NB4 (cell line): ENCODE measurements at places on chromosomes 7 and 10.

DNA sequence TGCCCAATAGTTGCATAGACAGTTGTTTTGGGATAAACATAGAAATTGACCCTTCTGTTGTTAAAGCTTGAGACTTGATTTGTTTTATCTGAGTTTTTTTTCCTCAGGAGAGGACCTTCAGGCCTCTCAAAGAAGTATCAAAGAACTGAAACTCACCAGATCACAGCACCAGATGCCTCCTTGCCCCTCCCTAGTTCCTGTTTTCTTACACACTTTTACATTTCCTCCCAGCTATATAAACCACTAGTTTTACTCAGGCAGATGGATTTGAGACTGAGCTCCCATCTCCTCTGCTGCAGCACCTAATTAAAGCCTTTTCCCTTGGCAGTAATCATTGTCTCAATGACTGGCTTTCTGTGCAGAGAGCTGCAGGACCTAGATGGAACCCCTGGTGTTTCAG lies 150.6 kb upstream of the NRG3 start:
- DNase-seq: no peak

DNA sequence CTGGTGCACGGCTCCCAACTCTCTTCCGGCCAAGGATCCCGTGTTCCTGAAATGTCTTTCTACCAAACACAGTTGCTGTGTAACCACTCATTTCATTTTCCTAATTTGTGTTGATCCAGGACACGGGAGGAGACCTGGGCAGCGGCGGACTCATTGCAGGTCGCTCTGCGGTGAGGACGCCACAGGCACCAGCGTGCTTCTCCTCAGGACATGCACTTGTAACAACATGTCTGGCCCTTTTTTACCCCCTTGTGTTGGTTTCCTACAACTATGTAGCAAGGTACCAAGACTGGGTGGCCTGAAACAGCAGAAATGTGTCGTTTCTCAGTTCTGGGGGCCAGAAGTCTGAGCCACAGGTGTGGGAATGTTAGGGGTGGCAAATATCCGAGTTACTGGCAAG lies 18.2 kb downstream of the CALML5 start:
- DNase-seq: no peak

DNA sequence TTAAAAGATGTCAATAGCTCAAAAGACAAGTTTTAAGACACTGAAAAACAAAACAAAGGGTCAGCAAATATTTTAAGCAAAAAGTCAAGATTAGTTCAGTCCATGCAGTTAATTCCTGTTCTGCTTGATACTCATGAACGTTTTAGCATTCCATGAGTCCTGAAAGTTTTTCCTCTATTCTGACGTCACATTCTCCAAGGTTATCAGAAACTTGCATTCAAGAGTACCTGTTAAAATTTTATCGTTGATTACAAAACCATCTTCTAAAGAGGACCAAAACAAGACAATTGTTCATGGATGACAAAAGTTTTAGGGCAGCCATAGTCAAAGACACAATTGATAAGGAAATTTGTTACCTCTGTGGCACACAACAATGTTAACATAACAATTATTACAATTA lies 52.5 kb upstream of the VOPP1 start:
- DNase-seq: no peak

- DNase-seq: no peak
These were observed 45.5 kb downstream of the CLEC2L start for GRCh38 chr7:139568813-139569490.

- DNase-seq: no peak
These were observed 437.0 kb downstream of the SUGCT start for GRCh38 chr7:40571796-40572195.

GRCh38 chr7:151895631-151896031 lies 18.7 kb upstream of the PRKAG2 start:
- no peak for DNase-seq

- no peak for DNase-seq
These were observed 99.0 kb upstream of the PHF14 start for GRCh38 chr7:10874666-10875065.

- peak; percentile 57 for DNase-seq
These were observed 141.2 kb upstream of the ZNF716 start for GRCh38 chr7:57308631-57309408.

DNA sequence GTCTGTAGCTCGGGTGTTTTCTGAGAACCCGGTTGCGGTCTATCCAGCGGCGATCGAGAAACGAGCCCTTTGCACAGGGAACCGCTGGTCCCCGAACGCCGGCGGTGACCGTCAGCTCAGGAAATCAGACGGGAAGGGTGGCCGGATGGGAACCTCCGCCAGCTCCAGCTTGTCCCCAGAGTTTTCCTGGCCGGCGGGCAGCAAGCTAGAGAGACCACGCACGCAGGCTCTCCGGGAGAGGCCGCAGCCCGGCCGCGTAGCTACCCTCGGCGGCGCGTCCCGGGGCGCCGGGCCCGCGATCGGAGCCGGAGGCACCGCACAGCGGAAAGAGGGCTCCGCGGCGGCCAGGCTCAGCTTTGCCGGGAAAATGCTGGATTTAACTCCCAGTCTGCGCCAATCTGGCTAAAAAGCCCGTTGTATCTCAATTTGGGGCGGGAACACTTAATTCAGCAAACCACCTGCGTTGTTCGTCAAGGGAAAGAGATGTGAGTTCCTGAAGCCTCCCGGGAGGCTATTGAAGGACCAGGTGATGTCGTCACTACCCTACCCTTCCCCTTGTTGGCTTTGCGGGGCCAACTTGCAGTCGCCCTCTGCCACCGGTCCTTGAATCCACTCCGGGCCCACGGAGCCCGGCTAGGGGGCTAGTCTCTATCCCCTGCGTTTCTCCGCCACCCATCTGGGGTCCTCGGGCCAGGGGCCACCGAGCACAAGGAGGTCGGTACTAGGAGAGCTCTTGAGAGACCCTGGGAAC lies 859 bp upstream of the CH25H start:
- peak; percentile 43 for DNase-seq

DNA sequence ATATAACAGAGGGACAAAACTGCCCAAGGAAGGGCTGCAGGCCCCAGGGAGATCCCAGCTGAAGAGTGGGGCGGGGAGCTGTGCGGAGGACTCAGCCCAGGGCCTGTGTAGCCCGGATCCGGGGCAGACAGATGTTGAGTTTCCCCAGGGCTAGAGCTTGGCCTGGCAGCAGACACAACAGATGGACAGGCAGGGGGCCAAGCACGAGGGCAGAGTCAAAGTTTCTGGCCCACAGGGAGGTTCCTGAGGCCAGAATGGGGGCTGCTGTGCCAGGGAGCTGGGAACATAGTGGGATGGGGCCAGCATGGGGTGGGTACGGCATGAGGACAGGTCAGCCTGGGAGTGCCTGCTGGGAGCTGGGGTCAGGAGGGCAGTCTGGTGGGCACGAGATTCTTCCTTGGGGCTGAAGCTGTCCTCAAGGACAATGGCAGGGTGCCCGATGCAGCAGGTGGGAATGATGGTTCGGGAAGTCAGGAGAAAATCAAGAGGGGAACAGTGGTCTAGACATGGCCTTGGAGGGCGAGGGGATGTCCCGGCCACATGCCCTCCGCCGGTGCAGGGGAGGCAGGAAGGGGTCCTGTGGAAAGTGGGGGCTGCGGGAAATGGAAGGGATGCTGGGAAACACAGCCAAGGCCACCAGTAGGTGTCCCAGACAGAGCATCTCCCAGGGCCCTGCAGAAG lies 519.1 kb upstream of the FOXK1 start:
- no peak for DNase-seq

DNA sequence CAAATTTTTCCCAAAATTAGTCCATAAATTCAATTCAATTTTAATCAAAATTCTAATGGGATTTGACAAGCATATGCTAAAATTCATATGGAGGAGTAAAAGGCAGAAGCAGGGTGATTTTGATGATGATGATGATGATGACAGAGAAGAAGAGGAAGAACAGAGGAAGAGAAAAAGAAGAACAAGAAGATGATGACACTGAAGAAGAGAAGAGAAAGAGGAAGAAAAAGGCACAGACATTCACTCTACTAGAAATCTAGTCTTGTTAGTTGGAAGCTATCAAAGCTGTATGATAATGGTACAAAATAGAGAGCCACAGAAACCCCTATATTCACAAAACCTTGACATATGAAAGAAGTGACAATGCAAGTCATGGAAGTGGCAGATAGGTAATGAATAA lies 157.9 kb downstream of the ELMO1 start:
- DNase-seq: no peak

- no peak for DNase-seq
These were observed 24.5 kb downstream of the TMEM270 start for GRCh38 chr7:73885433-73885974.

DNA sequence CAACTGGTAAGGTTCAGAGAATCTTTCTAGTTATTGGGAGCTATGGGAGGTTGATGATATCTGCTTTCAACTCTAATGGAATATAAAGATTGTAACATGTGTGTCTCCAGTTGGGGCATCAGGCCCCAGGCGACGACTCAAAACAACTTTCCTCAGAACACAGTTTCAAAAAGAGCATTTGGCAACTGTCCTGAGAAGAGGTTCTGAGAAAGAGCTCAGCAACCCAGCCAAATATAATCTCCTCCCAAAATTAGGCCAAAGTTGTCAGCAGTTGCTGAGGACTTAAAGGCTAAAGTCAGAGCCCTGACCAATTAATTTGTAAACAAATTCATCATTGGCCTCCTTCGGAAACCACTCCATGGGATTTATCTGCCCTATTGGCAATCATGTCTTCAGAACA lies 251.1 kb upstream of the NFE2L3 start:
- no peak for DNase-seq

GRCh38 chr10:62189131-62189530 lies 79.5 kb downstream of the RTKN2 start:
- no peak for DNase-seq

DNA sequence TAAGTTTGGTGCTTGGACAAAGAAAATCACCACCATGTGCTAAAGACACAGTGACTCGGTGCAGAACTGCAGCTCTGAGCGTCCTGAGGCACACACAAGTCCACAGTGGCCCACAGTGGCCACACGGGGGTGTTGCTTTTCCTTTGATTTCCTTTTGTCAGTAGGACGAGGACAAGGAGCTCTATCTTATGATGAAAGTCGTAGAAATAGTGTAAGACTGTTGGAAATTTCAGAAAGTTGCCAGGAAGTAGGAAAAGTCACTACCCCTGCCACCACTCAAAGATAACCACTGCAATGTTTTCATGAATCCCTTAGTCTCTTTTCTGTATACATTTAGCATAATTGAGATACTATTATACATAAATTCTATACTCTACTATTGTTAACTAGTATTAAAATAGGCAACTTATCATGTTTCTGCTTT lies 146.0 kb downstream of the TNS3 start:
- peak; percentile 78 for DNase-seq

DNA sequence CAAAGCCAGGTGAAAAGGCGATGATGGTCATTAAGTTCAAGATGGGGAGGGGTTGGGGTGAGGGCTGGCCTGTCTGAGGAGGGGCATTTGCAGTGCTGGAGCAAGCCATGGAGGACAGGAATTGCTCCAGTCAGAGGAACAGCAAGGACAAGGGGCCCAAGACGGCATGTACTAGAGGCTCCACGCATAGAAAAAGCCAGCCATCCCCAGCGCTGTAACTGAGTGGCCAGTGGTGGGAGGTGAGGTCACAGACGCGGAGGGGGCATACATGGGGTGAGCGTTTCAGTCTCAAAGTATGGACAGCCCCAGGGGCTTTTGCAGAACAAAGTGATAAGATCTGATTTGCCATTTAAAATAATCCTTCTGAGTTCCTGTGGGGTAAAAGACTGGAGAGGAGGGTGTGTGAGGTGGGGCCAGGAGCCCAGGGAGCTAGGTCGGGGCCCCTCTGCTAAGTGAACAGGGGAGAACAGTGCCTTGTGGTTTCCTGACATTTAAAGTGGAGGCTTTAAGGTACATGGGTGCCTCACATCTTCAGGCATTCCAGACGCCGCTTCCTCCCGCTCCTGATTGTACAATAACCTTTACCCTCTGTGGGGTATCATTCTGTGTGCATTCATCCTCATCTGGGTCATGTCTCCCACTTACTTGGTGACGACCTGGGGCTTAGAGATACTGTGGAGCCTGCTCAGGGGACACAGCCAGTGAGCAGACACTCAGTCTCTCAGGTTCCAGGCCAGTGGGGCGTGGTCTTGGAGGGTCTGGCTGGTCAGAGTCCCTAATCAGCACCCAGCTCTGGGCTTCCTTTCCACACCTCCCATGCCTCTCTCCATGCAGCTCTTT lies 105.6 kb upstream of the GPR26 start:
- DNase-seq: no peak
